LHCN-M2 (cell line): ENCODE measurements at places on chromosomes 12 and 14. TPM values are rescaled to one million over a fixed set of nuclear protein-coding genes. Genes with fewer than 3 reads are reported as not detected.

GRCh38 chr12:116759783-116760621 lies 21.9 kb downstream of the RNFT2 start:
- no peak for DNase-seq

DNA sequence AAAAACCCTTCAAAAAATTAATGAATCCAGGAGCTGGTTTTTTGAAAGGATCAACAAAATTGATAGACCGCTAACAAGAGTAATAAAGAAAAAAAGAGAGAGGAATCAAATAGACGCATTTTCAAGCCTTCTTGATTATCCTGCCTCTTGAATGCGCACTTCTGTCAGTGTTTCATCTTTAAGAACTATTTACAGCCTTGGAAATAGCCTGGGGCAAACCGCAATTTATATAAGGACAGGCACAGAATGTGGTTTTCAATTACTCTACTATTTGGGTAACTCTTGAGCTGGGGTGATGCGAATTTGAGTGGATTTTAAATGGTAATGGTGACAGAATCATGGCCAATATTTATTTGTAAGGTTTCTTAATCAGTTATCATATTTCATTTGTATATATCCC lies 179.1 kb upstream of the OTX2 start:
- DNase-seq, result no peak

DNA sequence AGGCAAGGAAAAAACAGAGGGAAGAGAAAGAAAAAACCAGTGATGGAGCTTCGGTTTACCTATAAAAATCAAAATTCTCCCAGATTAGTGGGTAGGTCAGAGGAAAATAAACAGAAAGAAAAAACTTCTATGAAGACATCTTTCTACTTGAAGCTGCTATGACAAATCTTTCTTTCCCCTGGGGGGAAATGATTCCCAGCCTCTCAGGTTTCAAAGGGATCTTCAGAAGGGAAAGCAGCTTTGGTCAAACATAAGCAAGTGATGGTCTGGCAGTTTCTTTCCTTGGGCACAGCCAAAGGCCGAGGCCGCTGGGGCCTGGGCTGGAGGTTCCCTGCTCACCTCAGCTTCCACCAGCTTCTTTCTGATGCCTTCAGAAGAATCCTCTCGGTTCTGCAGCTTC lies 104.5 kb downstream of the PRKAB1 start:
- peak; percentile 46 for DNase-seq

DNA sequence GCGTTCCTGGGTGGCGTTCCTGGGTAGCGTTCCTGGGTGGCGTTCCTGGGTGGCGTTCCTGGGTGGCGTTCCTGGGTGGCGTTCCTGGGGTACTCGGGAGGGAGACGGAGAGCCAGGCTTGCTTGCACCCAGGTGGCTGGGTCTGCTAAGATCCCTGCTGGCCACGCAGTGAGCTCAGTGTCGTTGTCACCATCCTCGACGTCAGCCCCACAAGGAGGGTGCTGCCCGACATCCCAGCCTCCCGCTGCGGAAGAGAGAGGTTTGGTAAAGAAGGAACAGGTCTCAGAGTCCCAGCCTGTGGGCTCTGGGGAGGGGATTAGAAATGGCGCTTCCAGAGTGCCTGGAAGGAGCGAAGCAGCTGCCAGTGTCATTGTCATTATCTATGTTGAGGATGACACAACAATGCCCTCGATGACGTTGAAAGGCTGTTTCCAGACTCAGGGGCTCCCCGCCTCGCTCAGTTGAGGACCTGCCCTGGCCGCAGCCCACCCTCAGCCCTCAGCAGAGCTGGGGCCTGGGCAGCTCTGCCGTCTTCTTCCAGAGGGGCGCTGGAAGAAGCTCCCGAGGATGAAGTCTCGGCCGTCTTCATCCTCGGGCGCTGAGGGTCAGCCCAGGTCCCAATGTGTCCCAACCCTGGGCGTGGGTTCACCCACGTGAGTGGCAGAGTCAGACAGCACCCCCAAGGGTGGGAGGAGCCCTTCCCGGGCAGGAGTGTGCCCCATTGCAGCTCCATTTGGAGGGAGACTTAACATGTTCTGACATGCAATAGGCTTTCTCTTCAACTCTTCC lies 328.8 kb downstream of the ADGRD1 start:
- DNase-seq, result no peak

GRCh38 chr12:44335030-44335429 lies 499.1 kb downstream of the TMEM117 start:
- DNase-seq, result no peak

DNA sequence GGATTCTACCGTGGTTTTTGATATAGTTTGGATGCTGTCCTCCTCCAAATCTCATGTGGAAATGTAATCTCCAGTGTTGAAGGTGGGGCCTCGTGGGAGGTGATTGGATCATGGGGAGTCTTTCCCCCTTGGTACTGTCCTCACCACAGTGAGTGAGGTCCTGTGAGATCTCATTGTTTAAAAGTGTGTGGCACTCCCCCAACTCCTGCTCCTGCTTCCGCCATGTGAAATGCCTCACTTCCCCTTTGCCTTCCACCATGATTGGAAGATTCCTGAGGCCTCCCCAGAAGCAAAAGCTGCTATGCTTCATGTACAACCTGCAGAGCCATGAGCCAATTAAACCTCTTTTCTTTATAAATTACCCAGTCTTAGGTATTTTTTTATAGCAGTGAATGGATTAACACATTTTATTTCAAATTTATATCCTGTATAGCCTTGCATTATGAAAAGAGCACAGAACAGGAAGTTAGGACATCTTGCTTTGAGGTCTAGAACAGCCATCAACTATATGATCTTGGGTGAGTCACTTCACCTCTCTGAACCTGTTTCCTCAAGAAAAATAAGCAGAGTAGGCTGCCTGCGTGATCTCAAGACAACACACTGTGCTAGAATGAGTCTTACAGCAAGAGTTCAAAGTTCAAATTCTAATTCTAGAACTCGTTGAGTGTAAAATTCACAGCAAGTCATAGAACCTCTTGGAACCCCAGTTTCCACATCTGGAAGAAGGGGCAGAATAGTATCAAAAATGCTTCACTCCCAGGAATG lies 160.9 kb upstream of the EEA1 start:
- peak; percentile 91 for DNase-seq

GRCh38 chr14:104572668-104573067 lies 6.9 kb upstream of the C14orf180 start:
- DNase-seq, result no peak

- no peak for DNase-seq
These were observed 295.2 kb downstream of the SLC16A7 start for GRCh38 chr12:59890896-59891579.

- DNase-seq, result no peak
These were observed 155.1 kb downstream of the CEP83 start for GRCh38 chr12:94304566-94305061.

GRCh38 chr14:103112400-103113243 lies 10.6 kb upstream of the TNFAIP2 start:
- no peak for DNase-seq

The LBHD2 gene
- not detected in 2 replicates for total RNA-seq

The PTHLH gene
- 0.51 and 0.63 TPM in 2 replicates for total RNA-seq

The TGM1 gene
- total RNA-seq, result 0.38 and 2.5 TPM in 2 replicates

The SPTB gene
- total RNA-seq, result not detected in 2 replicates

The GYS2 gene
- total RNA-seq, result 0.06 TPM in 1 of 2 replicates, not detected in the other
